ENCODE measurements at places on chromosomes 5 and 9.

GRCh38 chr5:142437563-142437962, 112.7 kb upstream of the SPRY4 start:
- DNase-seq, result no peak

DNA sequence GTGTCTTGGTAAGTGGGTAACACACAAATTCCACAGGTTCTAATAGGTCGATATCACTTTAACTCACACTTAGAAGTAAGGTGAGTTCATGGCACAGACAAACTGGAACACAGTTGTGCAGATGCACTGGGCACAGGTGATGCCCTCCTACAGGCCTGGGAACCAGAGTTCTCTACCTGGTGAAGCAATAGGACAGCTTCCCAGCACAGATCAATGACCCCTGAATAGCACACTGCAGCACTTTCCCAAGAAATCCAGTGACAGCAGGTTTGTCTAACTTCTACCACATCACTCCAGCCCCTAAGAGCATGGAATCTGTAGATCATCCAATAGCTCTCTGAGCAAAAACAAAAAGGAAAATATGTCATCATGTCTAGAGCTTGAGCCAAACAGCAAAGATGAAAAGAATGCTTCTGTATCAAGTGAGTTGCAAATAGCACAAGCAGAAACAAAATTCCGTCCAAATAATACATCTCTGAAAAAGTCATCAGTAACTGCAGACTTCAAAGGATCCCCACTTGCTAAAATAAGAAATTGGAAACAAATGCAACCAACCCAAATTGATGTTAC, 33.5 kb downstream of the MOCS2 start:
- DNase-seq, result no peak

DNA sequence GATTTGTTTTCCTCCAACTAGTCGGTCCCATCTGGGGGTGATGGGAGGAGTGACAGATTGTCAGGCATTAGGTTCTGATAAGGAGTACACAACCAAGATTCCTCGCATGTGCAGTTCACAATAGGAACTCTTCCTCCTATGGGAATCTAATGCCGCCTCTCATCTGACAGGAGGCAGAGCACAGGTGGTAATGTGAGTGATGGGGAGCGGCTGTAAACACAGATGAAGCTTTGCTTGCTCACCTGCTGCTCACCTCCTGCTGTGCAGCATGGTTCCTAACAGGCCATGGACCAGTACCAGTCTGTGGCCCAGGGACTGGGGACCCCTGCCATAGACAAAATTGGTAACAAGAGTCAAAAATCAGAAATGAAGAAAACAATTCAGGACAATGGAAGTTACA, 173.3 kb upstream of the HMHB1 start:
- DNase-seq, result no peak

DNA sequence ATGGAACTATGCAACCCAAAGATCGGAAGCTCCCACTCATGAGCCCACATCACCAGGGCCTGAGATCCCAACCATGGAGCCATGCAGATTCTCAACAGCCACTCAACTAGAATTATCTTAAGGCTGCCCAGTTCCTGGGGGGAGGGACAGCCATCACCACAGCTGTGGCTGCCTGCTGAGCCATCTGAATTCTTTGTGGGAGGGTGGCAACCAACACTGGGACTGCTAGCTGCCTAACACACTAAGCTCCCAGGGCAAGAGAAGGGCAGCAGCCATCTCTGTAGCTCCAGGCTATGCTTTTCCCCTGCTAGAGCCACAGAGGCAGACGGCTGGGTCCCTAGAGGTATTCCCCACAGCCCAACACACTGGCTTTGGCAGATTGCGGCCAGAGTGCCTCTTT, 251.3 kb upstream of the GRAMD2B start:
- DNase-seq, result no peak

GRCh38 chr5:6710070-6710469, 3.2 kb upstream of the TENT4A start:
- no peak for DNase-seq

- no peak for DNase-seq
These were observed 715 bp upstream of the C5orf34 start for GRCh38 chr5:43515678-43516048.

DNA sequence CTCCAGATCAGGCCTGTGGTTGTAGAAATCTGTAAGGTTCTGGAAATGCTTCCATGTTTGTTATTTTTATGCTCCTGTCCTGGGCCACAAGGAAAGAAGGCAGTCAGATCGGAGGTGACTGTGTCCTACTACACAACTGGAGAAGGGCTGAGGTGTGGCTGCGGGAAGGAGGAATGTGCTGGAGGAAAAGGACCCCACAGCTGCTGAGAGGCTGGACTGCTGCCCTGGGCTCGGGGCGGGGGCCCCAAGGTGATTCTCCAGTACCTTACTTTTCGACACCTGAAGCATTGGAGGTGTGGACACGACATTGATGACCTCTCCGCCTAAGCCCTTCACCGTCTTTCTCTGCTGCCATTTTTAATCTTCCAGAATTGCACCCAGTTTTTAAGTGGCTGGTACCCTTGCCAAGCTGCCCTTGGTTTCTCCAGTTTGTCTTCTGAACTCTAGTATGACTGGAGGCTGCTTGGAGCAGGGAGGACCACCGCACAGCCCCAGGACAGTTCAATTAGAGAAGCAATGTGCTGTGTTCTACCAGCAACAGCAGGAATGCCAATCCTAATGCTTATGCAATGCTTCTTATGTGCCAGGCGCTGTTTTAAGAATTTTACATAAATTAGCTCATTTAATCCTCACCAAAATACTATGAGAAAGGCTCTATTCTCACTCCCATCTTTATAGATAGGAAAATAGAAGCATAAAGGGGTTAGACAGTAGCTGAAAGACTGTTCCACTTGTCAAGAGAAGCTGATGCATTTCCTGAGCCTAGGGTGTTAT, 13.5 kb upstream of the ANKRD33B start:
- no peak for DNase-seq

- no peak for DNase-seq
These were observed 33.0 kb upstream of the CHD1 start for GRCh38 chr5:98961665-98962344.

GRCh38 chr9:136662326-136662655, 425 bp upstream of the EGFL7 start:
- DNase-seq, result no peak

DNA sequence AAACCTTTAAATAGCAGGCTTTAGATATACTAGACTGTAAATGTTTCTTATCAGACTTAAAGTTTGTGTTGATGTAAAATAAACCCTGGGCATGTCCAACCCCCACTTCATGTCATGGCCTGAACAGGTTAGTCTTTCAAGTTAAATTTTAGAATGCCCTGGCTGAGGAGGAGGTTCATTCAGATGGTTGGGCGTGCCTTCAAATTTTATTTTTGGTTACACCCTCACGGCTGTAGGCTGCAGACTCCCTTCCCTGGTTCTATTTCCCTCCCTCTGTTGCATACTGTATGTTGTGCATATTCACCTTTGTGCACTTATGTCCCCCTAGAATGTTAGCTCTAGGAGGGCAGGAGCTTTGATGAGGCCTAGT, 5.3 kb upstream of the BICD2 start:
- no peak for DNase-seq

DNA sequence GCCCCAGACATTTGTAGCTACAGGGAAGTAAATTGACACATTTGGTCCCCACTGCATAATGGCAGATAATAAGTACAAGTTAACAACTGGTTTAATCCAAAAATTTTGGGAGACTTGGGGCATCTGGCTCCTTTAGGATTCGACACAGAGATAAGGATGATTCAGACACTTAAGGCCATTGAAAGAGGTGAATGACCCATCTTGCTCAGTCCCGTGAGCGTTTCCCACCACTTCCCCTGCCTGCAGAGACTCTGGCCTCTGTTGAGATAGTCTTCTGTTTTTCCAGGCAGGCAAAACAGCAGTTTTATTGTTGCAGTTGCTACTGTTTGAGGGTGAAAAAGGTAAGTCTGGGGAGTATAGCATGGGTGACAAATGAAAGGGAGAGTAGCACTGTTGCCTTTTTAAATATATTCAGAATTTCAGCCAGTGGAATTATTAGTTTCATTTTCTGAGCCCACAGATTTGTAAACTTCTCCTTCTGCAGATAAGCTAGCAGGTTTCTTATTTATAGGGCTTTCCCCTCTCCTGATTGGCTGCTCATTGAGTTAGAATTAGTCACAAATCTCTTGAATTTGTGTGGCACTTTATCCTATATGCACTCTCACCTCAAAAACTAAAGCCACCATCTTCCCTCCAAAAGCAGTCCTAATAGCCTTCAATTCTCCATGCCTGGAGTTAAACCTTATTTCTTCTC, 19.3 kb downstream of the ACO1 start:
- no peak for DNase-seq

- no peak for DNase-seq
These were observed 607.1 kb downstream of the TLE1 start for GRCh38 chr9:81082221-81082620.

DNA sequence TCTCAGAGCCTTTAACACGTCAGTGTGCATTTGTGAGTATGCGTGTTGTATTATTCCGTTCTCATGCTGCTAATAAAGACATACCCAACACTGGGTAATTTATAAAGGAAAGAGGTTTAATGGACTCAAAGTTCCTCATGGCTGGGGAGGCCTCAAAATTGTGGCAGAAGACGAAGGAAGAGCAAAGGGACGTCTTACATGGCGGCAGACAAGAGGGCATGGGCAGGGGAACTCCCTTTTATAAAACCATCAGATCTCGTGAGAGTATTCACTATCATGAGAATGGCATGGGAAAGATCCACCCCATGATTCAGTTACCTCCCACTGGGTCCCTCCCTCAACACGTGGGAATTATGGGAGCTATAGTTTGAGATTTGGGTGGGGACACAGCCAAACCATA, 285.0 kb downstream of the PBX3 start:
- DNase-seq, result no peak

GRCh38 chr5:89055015-89055694, 172.2 kb upstream of the MEF2C start:
- no peak for DNase-seq

- no peak for DNase-seq
These were observed 33.4 kb downstream of the SECISBP2 start for GRCh38 chr9:89351584-89352300.

DNA sequence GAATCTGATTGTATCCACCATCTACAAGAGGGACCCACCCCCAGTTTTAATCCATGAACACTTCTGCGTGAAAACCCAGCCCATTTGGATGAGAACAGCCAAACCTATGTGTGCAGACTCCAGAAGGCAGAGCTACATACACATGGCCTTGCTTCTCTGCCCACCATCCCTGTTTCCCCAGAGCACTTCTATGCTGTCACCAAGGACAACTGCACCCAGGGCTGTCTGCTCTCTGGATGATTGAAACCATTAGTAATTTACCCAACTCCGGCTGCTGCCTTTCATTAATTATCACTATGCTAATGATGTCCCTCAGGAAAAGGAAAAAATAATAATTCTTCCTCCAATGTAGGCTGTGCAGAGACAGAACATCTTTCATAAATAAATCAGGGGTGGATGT, 8.9 kb downstream of the CARTPT start:
- DNase-seq, result no peak

DNA sequence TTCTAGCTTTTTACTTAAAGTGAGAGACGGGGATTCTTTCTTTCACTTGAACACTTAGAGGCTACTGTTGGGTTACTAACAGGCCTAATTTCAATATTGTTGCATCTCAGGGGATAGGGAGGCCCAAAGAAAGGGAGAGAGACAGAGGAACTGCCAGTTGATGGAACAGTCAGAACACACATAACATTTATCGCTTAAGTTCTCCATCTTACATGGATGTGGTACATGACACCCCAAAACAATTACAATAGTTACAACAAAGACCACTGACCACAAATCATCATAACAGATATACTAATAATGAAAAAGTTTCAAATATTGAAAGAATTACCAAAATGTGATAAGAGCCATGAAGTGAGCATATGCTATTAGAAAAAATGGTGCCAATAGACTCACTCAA, 4.3 kb upstream of the RIC1 start:
- DNase-seq, result no peak

DNA sequence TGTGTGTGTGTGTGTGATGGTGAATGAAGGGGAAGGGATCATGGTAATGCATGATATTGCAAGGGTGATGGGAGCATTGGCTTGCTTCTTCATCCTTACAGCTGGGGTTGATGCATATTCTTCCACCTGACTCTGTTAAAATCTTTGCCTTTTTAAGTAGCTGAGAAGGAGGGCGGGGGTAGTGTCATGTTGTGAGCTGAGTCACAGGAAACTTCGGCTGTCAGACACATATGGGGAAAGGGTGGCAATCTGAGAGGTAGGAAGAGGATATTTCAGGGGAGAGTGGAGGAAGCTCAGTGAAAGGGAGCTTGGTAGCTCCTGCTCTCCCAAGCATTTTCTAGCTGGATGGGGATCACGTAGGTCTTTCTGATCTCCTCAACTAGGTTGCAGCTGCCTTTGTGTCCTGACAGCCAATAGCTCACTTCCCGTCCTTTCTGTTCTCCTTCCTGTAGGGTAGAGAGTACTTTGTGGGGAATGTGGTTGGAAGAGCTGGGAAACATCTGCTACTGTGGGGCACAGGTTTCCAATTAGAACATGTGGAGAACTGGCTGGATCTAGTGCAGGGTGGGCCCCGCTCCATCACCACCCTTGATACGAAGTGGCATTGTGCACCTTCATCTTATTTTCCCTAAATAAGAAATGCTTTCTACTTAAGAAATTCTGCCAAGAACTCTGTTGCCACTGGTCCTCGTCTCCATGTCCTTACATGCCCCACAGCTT, 18.1 kb upstream of the CLK4 start:
- no peak for DNase-seq

DNA sequence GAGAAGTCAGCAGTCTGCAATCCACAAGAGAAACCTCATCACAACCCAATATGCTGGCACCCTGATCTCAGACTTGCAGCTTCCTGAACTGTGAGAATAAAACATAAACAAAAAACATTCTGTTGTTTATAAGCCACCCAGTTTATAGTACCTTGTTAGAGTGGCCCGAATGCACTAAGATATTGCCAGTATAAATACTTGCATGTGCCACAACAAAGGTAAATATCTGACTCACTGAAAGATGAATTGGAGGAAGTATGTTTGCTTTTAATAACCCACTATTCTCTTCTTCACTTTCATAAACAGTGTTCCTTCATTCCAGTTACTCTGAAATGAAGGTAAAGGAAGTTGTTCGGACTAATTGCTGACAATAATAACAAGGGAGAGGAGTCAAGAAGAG, 1163.4 kb upstream of the CDH6 start:
- DNase-seq, result no peak

DNA sequence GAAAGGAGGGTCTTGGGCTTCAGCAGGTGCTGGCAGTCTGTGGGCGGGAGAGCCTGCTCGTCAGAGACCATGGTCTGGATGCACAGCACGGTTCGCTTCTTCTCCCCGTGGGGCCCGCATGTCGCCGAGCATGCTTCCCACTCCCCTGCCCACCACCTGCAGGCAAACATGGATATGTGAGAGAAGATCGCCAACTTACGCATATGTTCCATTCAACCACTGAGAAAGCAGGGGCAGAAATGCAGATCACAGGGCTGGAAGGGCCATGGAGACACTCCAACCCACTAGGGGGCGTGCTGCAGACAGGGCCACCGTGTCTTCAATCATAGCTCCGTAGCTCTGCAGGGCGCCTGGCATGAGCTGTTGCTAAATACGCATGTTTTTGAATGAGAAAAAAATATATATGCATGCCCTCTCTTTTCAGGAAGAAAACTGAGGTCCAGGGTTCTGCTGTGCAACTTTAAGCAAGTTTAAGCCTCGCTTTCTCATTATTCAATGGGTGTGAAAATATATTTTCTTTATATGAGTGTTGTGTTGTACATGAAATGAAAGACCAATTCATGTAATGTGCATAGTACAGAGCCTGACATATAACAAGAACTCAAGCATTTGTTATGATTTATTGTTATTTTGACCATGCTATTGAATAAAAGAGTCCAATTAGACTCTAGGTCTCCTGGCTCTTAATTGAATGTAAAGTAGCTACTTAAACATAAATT, 148.0 kb downstream of the TARS1 start:
- peak; percentile 1 for DNase-seq

Data from stimulated activated CD4-positive, alpha-beta T cell treated with anti-CD3 and anti-CD28 coated beads, Interleukin-2, amount 100 ng/mL, for 4 hours (primary cell).